ENCODE measurements at places on chromosomes 5 and 9. TPM values are rescaled to one million over a fixed set of nuclear protein-coding genes. Genes with fewer than 3 reads are reported as not detected.

Gene PCA3
- not detected for total RNA-seq

Gene RASGRF2
- 2.5 TPM for total RNA-seq

Gene SELENOP
- not detected for total RNA-seq

Gene INSL4
- not detected for total RNA-seq

Gene PHF24
- total RNA-seq = 0.07 TPM

Gene OR1L1
- total RNA-seq = not detected

Gene ADAMTSL2
- total RNA-seq = not detected

Gene OTP
- not detected for total RNA-seq

Gene ARSI
- not detected for total RNA-seq

Gene SLC38A9
- 13.8 TPM for total RNA-seq

Gene C5
- total RNA-seq = 0.96 TPM

Gene PCSK1
- not detected for total RNA-seq

Gene PRUNE2
- total RNA-seq = not detected

Gene CCL27
- not detected for total RNA-seq

Gene POU5F2
- not detected for total RNA-seq

Gene ANXA1
- 715 TPM for total RNA-seq
